ENCODE measurements at places on chromosomes 16 and 17.
A peak's percentile ranks its signal among the peaks of the same experiment; 100 is the strongest.

DNA sequence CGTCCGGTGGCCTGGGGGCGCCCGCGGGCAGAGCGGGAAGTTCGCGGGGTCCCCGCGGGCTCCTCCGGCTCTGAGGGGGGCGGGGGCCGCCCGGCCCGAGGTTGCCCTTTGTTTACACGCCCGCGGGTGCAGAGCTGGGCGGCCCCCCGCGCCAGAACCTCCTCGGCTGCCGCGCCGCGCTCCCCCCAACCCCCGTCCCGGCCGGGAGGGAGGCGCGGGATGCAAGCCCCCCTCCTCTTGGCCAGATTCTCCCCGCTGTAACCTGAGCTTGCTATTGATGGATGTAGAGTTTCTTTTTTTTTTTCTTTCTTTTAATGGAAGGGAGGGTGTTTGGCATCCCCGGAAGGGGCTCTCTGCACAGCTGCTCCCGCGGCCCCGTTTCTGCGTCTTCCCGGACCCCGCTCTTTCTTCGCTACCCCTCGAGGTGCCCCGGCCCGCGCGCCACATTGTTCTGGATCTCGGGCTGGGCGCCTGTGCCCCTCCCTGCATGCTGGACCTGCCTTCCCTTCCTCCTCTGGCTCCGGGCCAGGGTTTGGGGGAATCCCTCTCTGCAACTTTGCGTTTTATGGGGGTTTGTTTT, 646 bp downstream of the CBX2 start:
- H3K27ac ChIP-seq, result no peak overlapping the region
- DNase-seq, result no peak
- H3K4me3 ChIP-seq, result peak overlapping the region; percentile 57
- no peaks in the 10 kb centered on the region for H3K27me3 ChIP-seq
- H3K36me3 ChIP-seq, result no peaks in the 10 kb centered on the region

GRCh38 chr17:79609673-79610645, 892 bp downstream of the RBFOX3 start:
- H3K36me3 ChIP-seq, result no peaks in the 10 kb centered on the region
- peak overlapping the region; percentile 28 for H3K4me3 ChIP-seq
- peaks cover 3% of the 10 kb centered on the region for H3K4me1 ChIP-seq
- no peaks in the 10 kb centered on the region for H3K27me3 ChIP-seq

- DNase-seq, result peak; percentile 78
- no peak overlapping the region for H3K4me3 ChIP-seq
- H3K36me3 ChIP-seq, result no peaks in the 10 kb centered on the region
- H3K27me3 ChIP-seq, result no peaks in the 10 kb centered on the region
- H3K27ac ChIP-seq, result peak overlapping the region; percentile 22
Observed at GRCh38 chr16:4660454-4661007, 32.8 kb upstream of the NUDT16L1 start.

DNA sequence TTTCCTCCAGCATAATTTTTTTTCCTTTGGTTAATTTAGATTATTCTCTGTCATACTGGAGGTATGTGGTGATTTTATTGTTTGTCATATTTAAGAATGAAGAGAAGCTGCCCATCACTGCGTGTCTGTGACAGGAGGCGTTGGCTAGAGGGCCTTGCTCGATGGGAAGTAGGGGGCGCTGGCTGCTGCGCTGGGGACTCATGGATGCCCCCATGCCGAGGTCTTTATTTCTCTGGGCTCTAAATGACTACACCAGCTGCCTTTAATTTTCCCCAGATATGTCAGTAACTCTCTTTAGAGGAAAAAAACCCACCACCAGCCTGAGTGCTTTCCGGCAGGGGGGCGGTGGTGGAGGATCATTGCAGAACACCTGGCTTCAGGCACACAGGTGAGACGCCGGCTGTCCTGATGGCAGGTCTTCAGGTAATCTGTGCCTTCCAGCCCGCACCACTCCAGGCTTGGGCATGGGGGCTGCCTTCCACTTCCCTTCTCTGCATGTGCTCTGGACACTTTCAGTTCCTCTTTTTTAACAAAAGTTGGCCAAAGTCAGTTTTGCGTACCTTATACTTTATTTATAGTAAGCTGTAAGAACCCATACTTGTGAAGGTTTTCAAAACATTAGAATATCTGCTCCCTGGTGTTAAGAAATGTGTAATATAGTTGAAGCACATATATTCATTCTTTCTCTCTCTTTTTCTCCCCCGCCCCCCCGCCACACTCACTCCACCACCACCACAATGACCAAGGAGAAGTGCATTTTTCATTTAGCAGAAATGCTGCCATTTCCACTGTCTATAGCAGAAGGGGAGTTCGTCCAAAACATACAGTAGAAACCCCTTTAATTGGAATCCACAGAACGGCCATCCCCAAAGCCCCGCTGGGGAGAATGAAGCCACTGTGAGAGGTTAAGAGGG, 192.7 kb downstream of the RPTOR start:
- no peaks in the 10 kb centered on the region for H3K36me3 ChIP-seq
- H3K27me3 ChIP-seq, result no peaks in the 10 kb centered on the region
- H3K4me1 ChIP-seq, result no peaks in the 10 kb centered on the region
- no peak overlapping the region for H3K4me3 ChIP-seq

GRCh38 chr17:7634384-7634783, 4.4 kb downstream of the SHBG start:
- no peaks in the 10 kb centered on the region for H3K27me3 ChIP-seq
- peak; percentile 44 for DNase-seq
- H3K4me1 ChIP-seq, result no peaks in the 10 kb centered on the region
- H3K36me3 ChIP-seq, result no peaks in the 10 kb centered on the region

DNA sequence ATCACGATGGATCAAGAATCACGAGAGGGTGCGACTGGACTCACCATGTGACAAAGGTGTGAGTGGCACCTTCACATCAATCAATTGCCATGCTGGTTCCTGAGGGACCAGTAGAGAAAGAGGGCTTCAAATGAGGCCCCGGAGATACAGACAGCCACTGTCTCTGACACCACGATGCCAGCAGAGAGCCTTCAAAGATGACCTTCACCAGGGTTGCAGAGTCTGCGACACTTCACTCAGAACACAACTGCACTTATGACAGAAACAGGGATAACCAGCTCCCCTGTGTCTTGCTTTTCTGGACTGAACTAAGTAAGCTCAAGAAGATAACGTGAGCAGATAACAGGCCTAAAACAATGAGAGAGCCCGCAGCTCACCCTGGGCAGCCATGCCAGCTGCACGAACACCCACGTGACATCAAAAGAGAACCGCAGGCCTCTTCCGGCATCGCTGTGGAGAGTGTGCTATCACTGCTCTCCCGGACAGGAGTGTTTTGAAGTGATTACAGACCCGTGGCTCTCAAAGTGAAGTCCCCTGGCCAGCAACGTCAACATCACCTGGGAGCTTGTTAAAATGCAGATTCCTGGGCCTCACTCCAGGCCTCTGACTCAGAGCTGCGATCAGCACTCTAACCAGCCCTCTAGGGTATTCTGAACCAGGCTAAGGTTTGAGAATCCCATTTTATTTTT, 36.4 kb downstream of the KLHDC4 start:
- H3K4me3 ChIP-seq, result no peak overlapping the region
- no peak for DNase-seq
- H3K27ac ChIP-seq, result no peak overlapping the region

DNA sequence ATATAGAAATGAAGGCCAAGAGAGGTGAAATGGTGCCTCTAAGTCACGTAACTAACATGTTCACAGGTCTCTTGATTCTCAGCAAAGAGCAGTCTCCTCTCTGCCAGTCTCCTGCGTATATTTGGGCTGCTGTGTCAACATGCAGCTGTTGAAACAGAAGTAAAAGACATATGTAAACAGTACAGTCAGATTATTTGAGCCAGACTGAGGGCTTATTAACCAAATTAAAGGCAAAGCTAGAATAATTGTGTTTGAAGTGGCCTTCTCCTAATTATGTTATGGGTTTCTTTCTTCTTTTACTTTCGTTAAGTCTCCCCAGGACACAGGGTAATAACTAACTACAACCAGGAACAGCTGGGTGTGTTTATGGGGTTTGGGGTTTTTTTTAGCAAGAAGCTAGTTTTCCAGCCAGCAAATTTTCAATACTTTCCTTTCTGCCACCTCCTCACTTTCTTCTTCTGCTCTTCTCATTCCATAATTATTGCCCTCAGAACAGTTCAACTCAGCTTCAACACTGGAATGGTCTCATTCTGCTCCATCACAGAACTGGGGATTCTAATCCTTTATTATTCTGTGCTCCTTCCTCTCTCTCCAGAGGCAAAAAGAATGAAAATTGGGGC, 18.4 kb downstream of the G6PC1 start:
- DNase-seq, result no peak
- H3K36me3 ChIP-seq, result no peaks in the 10 kb centered on the region
- peak overlapping the region; percentile 43 for H3K27ac ChIP-seq
- no peak overlapping the region for H3K4me3 ChIP-seq
- H3K27me3 ChIP-seq, result no peaks in the 10 kb centered on the region

DNA sequence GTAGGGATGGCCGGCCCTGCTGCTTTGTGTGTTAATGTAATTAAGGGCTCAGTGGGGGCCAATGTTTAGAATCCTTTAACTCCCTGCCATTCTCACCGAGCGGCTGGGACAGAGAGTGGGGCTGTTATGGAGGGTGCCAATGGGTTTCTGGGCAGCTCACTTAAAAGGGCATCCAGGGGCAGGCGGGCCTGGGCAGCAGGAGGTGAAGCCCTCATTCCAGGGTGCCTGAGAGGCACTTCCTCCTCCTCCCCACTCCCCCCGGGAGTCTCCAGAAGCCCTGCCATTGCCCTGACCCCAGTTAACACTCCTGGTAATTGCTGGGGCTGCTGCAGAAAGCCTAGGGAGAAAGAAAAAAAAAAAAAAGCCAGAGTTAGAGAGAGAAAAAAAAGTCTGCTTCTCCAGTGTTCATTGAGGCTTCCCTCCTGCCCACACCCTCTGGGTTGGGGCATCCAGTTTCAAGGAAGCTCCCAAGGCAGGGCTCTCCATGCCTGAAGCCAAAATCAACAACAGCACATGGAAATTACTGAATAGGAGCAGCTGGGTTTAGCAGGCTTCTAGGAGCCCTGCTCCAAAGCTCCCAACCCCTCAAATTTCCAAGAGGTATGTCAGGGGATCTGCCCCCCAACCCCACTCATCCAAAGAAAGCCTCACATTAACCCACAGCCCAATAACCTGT, 28.0 kb downstream of the CUEDC1 start:
- no peak overlapping the region for H3K4me3 ChIP-seq
- no peaks in the 10 kb centered on the region for H3K27me3 ChIP-seq
- H3K36me3 ChIP-seq, result no peaks in the 10 kb centered on the region
- DNase-seq, result no peak
- H3K27ac ChIP-seq, result peak overlapping the region; percentile 12
- H3K4me1 ChIP-seq, result no peaks in the 10 kb centered on the region

- no peaks in the 10 kb centered on the region for H3K4me1 ChIP-seq
- DNase-seq, result no peak
- no peaks in the 10 kb centered on the region for H3K27me3 ChIP-seq
- H3K4me3 ChIP-seq, result no peak overlapping the region
- no peaks in the 10 kb centered on the region for H3K36me3 ChIP-seq
- H3K27ac ChIP-seq, result no peak overlapping the region
Observed at GRCh38 chr16:85633888-85634287, 20.8 kb downstream of the GSE1 start.

GRCh38 chr17:68790492-68790891, 164.7 kb downstream of the ABCA8 start:
- H3K4me1 ChIP-seq, result peaks cover 6% of the 10 kb centered on the region
- no peaks in the 10 kb centered on the region for H3K36me3 ChIP-seq
- DNase-seq, result peak; percentile 33
- peak overlapping the region; percentile 45 for H3K27ac ChIP-seq

GRCh38 chr16:12064291-12064690, 87.8 kb downstream of the SNX29 start:
- H3K4me1 ChIP-seq, result no peaks in the 10 kb centered on the region
- H3K36me3 ChIP-seq, result no peaks in the 10 kb centered on the region
- no peaks in the 10 kb centered on the region for H3K27me3 ChIP-seq
- no peak overlapping the region for H3K4me3 ChIP-seq
- DNase-seq, result no peak
- no peak overlapping the region for H3K27ac ChIP-seq

DNA sequence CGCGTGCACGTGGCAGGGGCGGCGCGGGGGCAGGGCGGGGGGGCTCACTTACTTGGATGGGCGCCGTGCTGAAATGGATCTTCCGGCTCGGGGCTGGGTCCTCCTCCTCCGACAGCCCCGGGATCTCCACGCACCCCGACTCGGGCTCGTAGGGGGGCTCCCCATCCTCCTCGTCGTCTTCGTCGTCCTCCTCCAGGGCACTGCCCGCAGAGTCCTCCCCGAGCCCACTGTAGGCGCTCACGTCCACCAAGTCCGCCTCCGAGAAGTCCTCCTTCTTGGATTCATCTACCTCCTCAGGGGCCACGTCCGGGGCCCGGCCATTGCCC, 1.4 kb downstream of the PPP1R9B start:
- no peaks in the 10 kb centered on the region for H3K4me1 ChIP-seq
- H3K27me3 ChIP-seq, result no peaks in the 10 kb centered on the region
- H3K27ac ChIP-seq, result peak overlapping the region; percentile 93
- H3K36me3 ChIP-seq, result no peaks in the 10 kb centered on the region
- peak overlapping the region; percentile 48 for H3K4me3 ChIP-seq

DNA sequence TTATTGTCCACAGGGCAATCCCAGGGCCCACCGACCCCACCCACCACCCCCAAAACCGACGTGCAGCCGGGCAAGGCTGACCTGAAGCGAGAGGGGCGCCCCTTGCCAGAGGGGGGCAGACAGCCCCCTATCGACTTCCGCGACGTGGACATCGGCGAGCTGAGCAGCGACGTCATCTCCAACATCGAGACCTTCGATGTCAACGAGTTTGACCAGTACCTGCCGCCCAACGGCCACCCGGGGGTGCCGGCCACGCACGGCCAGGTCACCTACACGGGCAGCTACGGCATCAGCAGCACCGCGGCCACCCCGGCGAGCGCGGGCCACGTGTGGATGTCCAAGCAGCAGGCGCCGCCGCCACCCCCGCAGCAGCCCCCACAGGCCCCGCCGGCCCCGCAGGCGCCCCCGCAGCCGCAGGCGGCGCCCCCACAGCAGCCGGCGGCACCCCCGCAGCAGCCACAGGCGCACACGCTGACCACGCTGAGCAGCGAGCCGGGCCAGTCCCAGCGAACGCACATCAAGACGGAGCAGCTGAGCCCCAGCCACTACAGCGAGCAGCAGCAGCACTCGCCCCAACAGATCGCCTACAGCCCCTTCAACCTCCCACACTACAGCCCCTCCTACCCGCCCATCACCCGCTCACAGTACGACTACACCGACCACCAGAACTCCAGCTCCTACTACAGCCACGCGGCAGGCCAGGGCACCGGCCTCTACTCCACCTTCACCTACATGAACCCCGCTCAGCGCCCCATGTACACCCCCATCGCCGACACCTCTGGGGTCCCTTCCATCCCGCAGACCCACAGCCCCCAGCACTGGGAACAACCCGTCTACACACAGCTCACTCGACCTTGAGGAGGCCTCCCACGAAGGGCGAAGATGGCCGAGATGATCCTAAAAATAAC, 3.0 kb downstream of the SOX9 start:
- no peak for DNase-seq
- H3K27me3 ChIP-seq, result peaks cover 53% of the 10 kb centered on the region
- H3K36me3 ChIP-seq, result no peaks in the 10 kb centered on the region
- no peaks in the 10 kb centered on the region for H3K4me1 ChIP-seq

- no peak overlapping the region for H3K27ac ChIP-seq
- DNase-seq, result peak; percentile 16
- H3K27me3 ChIP-seq, result no peaks in the 10 kb centered on the region
- peaks cover 13% of the 10 kb centered on the region for H3K4me1 ChIP-seq
- H3K4me3 ChIP-seq, result no peak overlapping the region
Observed at GRCh38 chr17:82107341-82107860, 9.4 kb upstream of the FASN start.

Measured in uterus (tissue), 4 donors.